ENCODE measurements at places on chromosomes 16 and 17. TPM values are rescaled to one million over a fixed set of nuclear protein-coding genes. Genes with fewer than 3 reads are reported as not detected.

PDILT gene
- total RNA-seq = not detected

CEP20 gene
- 24.1 TPM for total RNA-seq

NPIPB8 gene
- 2.7 TPM for total RNA-seq

NHERF1 gene
- 35.7 TPM for total RNA-seq

OTOA gene
- 0.92 TPM for total RNA-seq

KRT15 gene
- total RNA-seq = 9.0 TPM

VTN gene
- total RNA-seq = 1.3 TPM

MYCBPAP gene
- 3.8 TPM for total RNA-seq

FOXN1 gene
- total RNA-seq = 0.15 TPM

LDHD gene
- total RNA-seq = 13.2 TPM

GRCh38 chr16:67302076-67302475, 22.7 kb downstream of the PLEKHG4 start:
- H3K4me1 ChIP-seq = no peaks in the 10 kb centered on the region
- H3K27me3 ChIP-seq = no peaks in the 10 kb centered on the region
- H3K27ac ChIP-seq = no peak overlapping the region
- no peaks in the 10 kb centered on the region for H3K36me3 ChIP-seq

DNA sequence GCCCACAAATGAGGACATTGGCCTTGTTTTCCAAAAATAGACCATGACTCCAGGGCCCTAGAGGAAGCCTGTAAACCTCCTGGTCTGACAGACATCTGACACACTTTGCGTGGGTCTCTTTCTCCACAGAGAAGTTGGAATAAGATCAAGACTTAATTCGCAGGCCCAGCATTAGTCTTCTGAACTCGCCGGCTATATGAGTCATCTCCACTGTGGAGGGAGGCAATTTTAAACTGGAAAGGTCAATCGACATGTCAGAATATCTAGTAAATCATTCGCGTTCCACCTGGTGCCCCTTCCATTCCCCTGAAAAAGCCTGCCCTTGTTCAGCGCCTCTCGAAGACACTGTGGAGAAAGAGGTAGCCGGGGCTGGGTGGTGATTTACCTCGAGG, 140.1 kb downstream of the CLEC16A start:
- H3K27ac ChIP-seq = peak overlapping the region; percentile 48
- no peak overlapping the region for H3K4me3 ChIP-seq
- H3K4me1 ChIP-seq = peaks cover 21% of the 10 kb centered on the region
- no peak for DNase-seq

GRCh38 chr16:49439050-49439449, 65.4 kb downstream of the C16orf78 start:
- no peaks in the 10 kb centered on the region for H3K27me3 ChIP-seq
- H3K4me3 ChIP-seq = no peak overlapping the region
- DNase-seq = no peak
- H3K27ac ChIP-seq = no peak overlapping the region
- no peaks in the 10 kb centered on the region for H3K36me3 ChIP-seq

DNA sequence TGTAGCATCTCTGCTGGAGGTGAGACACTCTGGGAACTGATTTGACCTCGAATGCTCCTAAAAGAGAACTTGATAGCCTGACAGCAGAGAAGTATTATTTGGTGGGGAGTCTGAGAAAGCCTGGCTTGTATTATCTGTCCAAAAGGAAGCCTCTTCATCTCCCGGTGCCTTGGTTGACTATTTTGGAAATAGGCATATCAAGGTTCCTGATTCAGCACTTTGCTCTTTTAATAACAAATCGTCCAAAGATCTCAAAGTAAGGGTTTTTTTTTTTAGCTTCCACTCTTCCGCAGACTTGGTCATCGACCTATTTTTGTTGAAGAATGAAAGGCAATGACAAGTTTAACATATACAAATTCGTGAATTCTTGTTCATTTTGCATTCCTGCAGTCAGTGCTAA, 14.8 kb downstream of the TMEM186 start:
- H3K4me3 ChIP-seq = no peak overlapping the region
- H3K4me1 ChIP-seq = no peaks in the 10 kb centered on the region
- no peaks in the 10 kb centered on the region for H3K27me3 ChIP-seq
- no peak overlapping the region for H3K27ac ChIP-seq
- H3K36me3 ChIP-seq = peaks cover 5% of the 10 kb centered on the region

- H3K36me3 ChIP-seq = no peaks in the 10 kb centered on the region
- no peak overlapping the region for H3K4me3 ChIP-seq
- peaks cover 7% of the 10 kb centered on the region for H3K27me3 ChIP-seq
- DNase-seq = peak; percentile 70
- no peak overlapping the region for H3K27ac ChIP-seq
Measured at GRCh38 chr16:87076950-87077749, 240.0 kb downstream of the C16orf95 start.

DNA sequence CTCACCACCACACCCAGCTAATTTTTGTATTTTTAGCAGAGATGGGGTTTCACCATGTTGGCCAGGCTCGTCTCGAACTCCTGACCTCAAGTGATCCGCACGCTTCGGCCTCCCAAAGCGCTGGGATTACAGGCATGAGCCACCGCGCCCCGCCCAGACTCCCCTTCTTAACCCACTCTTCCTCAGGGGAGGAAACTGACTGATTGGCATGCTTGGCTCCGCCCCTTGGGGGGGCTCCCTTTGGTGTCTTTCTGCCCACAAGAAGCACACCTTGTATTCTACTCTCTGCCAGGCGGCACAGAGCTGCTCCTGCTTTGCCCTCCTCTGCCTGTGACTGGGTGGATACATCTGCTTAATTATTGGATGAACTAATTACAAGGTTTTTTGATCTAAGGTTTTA, 4.7 kb upstream of the ASGR2 start:
- no peaks in the 10 kb centered on the region for H3K27me3 ChIP-seq
- H3K4me1 ChIP-seq = peaks cover 10% of the 10 kb centered on the region
- DNase-seq = no peak
- no peak overlapping the region for H3K27ac ChIP-seq

- H3K27ac ChIP-seq = peak overlapping the region; percentile 7
- H3K27me3 ChIP-seq = no peaks in the 10 kb centered on the region
- H3K36me3 ChIP-seq = no peaks in the 10 kb centered on the region
Measured at GRCh38 chr16:22296225-22297113, 740 bp upstream of the POLR3E start.

DNA sequence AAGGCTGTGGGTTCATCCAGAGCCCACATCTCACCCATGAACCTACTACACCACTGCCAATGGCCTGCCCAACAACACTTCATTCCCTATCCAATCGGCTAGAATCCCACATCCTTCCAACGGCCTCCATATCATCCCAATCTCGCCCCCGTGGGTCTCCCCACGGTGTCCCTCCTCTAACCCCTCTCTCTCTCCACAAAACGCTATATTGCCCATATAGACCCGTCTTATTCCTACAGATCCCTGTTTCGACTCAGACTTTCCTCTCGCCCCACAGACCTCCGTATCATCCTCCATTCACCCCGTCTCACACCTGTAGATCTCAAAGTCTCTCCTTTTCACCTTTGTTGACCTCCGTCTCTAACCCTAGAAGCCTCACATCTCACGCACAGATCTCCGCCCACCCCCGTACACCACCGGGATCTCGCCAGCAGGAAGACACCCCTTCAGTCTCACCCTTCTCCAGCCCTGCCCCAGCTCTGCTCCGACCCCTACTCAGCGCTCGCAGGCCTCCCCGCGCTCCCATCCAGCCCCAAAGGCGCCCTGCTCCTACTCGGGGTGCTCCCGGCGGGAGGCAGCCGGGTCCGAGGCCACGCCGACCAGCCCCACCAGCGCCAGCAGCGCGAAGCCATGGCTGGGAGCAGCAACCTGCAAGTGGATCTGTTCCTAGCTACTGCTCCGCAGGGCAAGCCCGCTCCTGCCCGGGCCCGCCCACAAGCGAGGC, at the start of gene FDXR:
TSS of gene FDXR (minus strand) at position 682 of the 724 bp plus-strand sequence. CDS start at position 632, 50 bp downstream.
- peak within 1 kb of the TSS; percentile 94 for H3K27ac ChIP-seq
- H3K36me3 ChIP-seq = no peaks in the 10 kb centered on the region
- H3K27me3 ChIP-seq = no peaks in the 10 kb centered on the region
- H3K4me1 ChIP-seq = peaks cover 14% of the 10 kb centered on the region

DNA sequence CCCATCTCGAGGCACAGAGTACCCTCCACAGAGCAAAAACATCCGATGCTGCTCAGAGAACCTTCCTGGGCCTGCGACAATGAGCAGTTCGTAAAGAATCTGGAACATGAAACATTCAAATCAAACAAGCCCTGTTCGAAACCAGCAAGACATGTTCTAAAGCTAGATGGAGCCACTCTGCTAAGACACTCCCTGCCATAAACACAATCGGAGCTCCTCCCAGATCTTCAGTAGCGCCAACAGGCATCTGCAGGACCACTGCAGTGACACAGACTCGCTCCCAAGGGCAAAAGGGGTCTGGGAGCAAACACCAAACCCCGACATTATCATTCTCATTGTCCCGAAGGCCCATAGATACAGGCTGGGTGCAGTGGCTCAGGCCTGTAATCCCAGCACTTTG, 108.7 kb downstream of the ZFHX3 start:
- peak overlapping the region; percentile 72 for H3K27ac ChIP-seq
- no peaks in the 10 kb centered on the region for H3K27me3 ChIP-seq
- no peaks in the 10 kb centered on the region for H3K36me3 ChIP-seq
- H3K4me3 ChIP-seq = peak overlapping the region; percentile 2
- DNase-seq = no peak
- H3K4me1 ChIP-seq = peaks cover 43% of the 10 kb centered on the region

DNA sequence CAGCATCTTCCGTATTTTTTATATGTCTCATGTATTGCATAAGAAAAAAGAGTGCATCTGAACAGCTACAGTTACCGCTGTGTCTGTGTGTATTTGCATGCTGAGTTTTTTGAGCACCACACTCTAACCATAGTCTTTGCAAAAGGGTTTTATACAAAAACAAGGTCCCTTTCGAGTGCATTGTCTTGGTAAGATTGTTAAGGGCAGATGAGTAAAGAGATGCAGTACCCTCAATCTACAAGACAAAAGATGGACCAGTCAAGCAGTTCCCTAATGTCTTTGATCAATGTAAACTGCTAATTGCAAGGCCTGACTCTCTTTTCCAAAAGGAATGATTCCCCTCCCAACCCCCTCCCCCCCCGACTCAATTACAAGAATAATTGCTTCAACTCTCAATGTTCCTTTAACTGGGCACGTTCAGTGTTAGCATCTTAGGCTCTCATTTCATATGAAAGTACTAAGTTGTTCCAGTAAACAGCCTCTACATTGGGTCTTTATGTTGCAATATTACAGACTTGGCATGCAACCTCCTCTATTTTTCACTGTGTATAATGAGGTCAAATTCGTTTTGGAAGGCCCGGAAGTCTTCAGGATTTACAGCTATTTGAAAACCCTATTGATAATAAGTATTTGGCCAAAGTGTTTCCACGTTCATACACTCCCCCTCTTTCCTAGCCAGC, 471.4 kb upstream of the RBFOX1 start:
- H3K27me3 ChIP-seq = no peaks in the 10 kb centered on the region
- no peak overlapping the region for H3K4me3 ChIP-seq
- no peak overlapping the region for H3K27ac ChIP-seq
- no peaks in the 10 kb centered on the region for H3K36me3 ChIP-seq
- no peaks in the 10 kb centered on the region for H3K4me1 ChIP-seq

DNA sequence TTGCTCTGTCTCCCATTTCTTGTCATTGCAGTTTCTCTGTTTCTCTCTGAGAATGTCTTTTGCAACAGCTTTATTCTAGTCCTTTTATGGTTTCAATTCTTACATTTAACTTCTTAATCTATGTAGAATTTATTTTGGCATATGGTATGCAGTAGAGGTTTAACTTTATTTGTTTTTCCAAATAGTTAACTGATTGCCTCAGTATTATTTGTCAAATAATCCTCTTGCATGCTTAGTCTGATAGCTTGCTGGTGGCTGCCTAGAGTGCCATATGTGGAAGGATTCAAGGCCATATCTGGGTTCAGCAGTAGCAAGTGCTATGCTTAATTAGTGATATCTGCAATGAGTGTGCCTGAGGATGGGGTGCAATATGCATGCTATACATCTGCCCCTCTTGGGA, 6.9 kb downstream of the SNTB2 start:
- peaks cover 41% of the 10 kb centered on the region for H3K4me1 ChIP-seq
- no peaks in the 10 kb centered on the region for H3K36me3 ChIP-seq
- no peak for DNase-seq
- no peak overlapping the region for H3K27ac ChIP-seq
- no peak overlapping the region for H3K4me3 ChIP-seq
- H3K27me3 ChIP-seq = no peaks in the 10 kb centered on the region

GRCh38 chr16:49454426-49455180, 81.0 kb downstream of the C16orf78 start:
- DNase-seq = no peak
- H3K27me3 ChIP-seq = no peaks in the 10 kb centered on the region
- no peaks in the 10 kb centered on the region for H3K4me1 ChIP-seq
- no peak overlapping the region for H3K27ac ChIP-seq

DNA sequence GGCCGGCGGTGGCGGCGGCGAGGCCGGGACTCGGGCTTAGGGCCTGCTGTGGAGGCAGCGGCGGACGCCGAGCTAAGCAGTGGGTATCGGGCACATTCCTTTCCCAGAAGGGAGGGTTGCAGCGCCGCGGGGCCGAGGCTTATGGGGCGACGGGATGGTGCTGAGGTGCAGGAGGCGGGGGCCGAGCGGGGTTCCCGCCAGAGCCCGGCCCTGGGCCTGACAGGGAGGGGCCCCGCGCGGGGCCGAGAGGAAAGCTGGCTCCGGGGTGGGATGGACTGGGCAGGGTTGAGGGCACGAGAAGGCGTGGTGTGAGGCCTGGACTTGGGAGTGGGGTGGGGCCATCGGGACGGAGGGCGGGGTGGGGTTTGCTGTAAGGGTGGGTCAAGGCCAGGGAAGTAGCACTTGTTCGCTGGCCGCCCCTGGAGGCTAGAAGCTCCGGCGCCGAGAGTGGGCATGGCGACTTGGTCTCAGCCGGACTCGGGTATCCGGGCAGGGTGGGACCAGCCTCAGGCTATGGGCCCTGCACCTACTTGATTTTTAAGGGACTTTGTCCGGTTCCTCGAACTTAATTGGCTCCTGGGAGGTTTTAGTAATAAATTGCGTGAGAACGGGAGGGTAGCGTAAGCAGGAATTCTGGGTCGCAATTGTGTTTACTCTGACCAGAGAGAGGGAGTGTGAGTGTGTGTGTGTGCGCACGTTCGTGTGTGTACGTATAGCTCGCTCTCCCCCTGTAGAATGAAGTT, 396 bp downstream of the NFE2L1 start:
- peaks cover 58% of the 10 kb centered on the region for H3K4me1 ChIP-seq
- peak overlapping the region; percentile 87 for H3K4me3 ChIP-seq
- no peaks in the 10 kb centered on the region for H3K27me3 ChIP-seq
- peak overlapping the region; percentile 92 for H3K27ac ChIP-seq
- H3K36me3 ChIP-seq = peaks cover 15% of the 10 kb centered on the region

GRCh38 chr17:31845291-31845690, 13.8 kb downstream of the COPRS start:
- no peak overlapping the region for H3K4me3 ChIP-seq
- no peak overlapping the region for H3K27ac ChIP-seq
- no peak for DNase-seq
- H3K36me3 ChIP-seq = no peaks in the 10 kb centered on the region

All from lower lobe of right lung (tissue), 2 donors.